ENCODE measurements at places on chromosomes 2 and 18.
A peak's percentile ranks its signal among the peaks of the same experiment; 100 is the strongest.

GRCh38 chr2:204436230-204436629, 109.0 kb upstream of the PARD3B start:
- no peak for DNase-seq

DNA sequence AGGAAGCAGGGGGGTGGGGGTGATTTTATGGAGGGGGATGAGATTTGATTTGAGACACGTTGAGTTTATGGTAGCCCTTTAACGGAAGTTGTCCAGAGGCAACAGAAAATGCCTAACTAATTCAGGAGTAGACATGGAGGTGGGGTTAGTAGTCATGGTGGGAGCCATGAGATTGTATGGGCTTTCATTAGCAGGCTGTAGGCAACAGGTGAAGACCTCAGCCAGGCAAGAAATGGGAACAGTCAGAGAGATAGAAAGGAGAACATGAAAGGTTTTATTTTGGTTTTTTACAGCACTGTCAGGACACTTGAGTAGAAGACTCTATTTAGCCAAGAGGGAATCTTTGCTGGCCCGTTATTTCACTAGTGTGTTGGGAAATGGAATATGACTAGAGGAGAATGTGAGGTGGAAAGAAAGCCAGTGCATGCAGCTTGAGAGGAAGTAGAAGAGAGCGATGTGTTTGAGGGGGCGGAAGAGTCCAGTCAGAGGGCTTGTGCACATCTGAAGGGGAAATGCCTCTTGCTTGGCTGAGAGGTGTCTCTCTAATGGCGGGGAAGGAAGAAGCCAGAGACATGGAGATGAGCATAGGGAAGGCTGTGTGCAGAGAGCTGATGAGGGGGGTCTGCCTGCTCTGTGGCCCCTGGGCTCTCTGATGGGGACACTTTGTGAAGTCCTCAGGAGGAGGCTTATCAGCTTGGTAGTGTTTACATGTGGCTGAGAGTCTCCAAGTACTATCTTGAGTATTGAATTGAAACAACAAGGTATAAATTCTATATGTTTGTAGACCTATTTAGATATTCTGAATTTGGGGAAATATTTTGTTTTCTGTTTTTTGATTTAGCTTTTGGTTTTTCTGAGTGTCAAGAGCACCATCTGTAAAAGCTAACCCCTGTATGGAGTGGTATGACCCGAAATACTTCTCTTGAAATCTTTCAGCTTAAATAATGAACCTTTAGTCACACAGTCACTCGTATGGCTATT, 66.9 kb upstream of the ITM2C start:
- DNase-seq, result no peak

- DNase-seq, result no peak
Measured at GRCh38 chr2:191947235-191947634, 100.3 kb upstream of the CAVIN2 start.

GRCh38 chr2:52391621-52392020, 1359.7 kb upstream of the NRXN1 start:
- no peak for DNase-seq

- no peak for DNase-seq
Measured at GRCh38 chr2:119438726-119439284, 7.2 kb downstream of the TMEM37 start.

DNA sequence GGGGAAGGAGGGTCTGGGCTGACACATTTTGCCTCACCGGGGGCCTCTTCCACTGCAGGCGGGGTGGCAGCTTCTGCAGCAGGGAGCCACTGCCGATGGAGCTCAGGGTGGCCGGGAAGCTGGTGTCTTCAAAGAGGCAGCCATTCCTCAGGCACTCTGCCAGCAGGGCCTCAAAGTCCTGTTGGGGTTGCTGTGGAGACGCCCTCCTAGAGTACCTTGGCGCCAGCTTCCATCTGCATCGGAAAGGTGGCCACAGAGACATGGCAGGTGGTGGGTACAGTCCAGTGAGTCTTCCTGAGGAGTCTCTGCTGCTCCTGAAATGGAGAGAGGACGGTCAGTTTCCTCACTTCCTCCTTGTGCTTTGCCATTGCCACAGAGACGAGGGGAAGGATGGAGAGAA, 12.1 kb downstream of the CAPN14 start:
- DNase-seq, result no peak

GRCh38 chr2:1742681-1743395, 1.5 kb downstream of the PXDN start:
- no peak for DNase-seq

- DNase-seq, result no peak
Measured at GRCh38 chr2:33893824-33894223, 294.7 kb upstream of the FAM98A start.

DNA sequence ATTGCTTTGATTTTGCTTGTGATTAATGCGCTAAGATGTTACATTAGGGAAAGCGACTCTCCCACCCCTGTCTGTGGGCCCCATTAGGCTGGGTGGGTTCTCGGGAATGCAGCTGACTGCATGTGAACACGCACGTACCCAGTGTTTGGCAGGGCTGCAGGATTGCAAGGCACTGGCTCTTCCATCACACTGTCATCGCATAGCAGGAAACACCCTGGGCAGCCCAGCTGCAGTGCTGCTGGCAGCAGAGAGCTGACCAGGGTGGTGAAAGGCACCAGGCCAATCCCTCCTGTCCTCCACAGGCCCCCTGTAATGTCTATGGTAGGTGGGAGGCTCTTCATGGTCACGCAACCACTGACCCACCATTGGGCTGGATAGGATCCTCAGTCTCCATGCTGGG, 34.4 kb upstream of the FZD7 start:
- DNase-seq, result no peak

DNA sequence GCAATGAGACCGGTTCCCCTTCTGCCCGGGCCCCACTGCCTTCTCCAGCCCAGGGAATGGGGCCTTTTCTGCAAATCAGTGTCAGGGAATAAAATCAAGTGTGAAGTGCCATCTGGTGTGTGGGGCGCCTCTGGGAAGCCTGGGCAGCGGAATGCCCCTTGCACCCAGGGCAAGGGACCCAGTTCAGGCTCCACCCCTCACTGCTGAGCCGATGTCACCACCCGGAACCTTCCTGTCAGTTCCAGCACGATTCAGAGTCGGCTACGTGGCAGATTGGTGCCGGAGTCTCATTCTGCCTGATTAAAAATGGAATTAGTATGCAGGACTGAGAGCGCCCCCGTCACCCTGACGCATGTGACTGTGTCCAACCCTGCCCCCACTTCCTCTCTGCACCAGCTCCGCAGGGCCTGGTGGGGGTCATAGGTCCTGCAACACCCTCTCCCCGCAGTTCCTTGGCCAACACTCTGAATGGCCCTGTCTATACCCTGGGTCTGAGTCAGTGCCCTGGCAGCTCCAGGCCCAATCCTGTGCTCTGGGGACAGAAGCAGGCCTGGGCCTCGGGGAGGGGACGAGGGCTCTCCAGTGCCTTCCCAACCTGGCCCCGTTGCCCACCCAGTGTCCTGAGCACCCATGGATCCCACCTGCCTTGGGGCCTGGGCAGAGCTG, 8.2 kb upstream of the ALPI start:
- no peak for DNase-seq

DNA sequence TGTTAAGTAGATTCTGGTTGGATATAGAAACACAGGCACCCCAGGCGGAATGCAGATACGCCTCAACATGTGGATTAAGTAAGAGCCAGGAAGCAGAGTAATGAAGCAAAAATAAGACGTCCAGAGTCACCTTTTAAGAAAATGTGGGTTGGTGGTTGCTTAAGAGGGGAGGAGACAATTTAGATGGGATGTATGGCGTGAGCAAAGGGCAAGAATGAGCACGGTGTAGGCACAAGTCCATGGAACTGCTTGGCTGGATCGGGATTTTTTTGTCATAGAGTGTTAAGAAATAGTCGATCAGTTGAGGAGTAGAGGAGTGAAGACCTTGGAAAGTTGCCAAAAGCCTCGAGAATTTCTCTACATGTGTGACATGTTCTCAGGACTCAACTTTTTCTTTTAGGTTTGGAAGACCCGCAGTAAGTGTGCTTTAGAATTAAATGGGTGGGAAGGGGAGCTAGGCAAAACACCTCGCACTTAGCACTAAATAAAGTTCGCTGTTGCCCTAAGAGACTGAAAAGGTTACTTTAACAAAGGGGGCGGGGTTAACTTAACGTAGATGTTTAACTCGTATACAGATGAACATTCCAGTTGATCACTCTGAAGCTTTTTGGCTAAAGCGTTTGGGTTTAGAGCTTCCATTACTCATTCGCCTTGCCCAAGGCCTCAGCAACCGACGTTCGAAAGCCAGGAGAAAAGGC, 716 bp upstream of the SLC39A10 start:
- peak; percentile 77 for DNase-seq

All from SIG-M5 (cell line).